ENCODE measurements at places on chromosomes 1 and 21.

- no peak for DNase-seq
Observed at GRCh38 chr1:246608616-246609376, 42.5 kb downstream of the CNST start.

GRCh38 chr1:33634806-33635205 is 162.4 kb downstream of the ZSCAN20 start:
- peak; percentile 37 for DNase-seq

GRCh38 chr1:84390226-84390625 is 8.1 kb upstream of the DNASE2B start:
- DNase-seq: no peak

DNA sequence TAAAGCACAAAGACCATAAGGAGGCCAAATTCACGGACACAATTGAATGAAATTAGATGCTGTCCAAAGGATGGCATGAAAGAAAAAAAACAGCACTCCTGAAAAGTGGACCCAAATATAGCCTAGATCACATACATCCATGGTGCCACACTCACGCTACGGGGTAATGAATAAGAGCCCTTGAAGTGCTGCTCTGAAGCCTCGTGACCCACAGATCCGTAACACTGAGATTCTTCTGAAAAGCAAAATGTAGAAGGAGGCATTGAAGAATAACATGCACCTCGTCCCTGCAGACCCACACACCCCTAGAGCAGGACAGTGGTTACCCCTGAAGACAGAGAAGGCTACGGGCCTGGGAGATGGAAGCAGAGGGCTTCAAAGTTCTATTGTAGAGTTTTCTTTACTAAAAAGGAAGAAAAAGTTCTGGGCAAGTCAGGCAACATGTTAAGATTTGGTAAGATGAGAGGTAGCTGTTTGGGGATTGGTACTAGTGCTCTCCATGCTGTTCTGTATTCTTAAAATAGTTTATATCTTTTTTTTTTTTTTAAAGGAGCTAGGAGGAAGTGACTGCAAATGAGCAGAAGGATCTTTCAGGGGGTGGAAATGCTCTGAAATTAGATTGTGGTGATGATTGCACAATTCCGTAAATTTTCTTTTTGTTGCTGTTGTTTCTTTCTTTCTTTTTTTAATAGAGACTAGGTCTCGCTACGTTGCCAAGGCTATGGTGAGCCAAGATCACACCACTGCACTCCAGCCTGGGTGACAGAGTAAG is 4.1 kb upstream of the ITGB2 start:
- no peak for DNase-seq

- no peak for DNase-seq
Observed at GRCh38 chr1:25103164-25103795, 129.0 kb downstream of the SYF2 start.

DNA sequence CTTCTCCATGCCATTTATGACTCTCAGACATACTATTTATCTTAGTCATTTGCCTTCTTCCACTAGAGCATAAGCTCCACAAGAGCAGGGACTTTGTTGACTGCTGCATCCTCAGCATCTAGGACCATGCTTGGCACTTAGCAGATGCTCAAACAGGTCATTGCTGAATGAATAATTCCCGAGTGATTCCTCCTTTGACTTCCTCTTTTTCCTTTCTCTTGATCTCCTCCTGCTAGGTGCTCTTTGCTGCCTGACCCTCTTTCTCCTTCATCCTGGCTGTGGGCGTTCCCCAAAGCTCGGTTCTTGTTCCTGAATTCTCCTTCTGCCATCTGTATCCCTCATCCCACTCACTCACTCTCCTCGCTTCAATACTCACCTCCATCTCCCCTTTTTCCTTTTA is 23.5 kb downstream of the SYT6 start:
- DNase-seq: no peak

- DNase-seq: peak; percentile 74
Observed at GRCh38 chr1:236066828-236067386, 2.0 kb upstream of the NID1 start.

DNA sequence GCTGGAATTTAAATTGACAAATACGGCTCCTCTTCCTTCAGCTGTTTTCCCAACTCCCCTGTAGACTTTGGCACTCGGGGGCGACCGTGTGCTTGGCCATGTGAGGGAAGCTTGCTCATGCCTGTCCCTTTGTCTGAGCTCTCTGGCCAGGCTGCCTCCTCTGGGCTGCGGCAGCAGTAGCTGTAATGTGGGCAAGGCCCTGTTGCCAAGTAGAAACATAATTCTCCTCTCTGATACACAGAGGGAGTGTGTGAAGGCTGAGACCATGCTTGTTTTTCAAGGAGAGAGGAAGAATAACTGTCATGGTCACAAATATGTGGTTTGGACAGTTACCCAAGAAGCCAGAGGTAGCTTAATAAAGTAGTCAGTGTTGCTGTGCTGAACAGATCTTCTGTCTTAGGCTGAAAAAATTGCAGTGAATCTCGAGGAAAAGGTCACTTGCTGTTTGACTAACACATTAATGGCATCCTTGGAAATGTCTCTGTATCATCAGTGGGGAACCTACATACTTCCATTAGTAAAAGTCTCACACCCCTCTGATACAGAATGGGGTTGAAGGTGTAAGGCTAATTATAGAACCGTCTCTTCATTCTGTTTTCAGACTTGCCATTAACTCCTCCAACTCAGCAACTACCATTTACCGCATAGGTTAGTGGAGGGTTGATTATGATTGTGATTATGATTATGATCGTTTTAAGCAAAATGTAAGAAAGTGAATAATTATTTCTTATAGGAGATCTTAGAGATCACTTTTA is 94.6 kb downstream of the TGFB2 start:
- DNase-seq: no peak

- DNase-seq: peak; percentile 37
Observed at GRCh38 chr21:33036430-33037162, 10.9 kb downstream of the OLIG2 start.

GRCh38 chr21:34037009-34037795 is 36.2 kb upstream of the MRPS6 start:
- no peak for DNase-seq

DNA sequence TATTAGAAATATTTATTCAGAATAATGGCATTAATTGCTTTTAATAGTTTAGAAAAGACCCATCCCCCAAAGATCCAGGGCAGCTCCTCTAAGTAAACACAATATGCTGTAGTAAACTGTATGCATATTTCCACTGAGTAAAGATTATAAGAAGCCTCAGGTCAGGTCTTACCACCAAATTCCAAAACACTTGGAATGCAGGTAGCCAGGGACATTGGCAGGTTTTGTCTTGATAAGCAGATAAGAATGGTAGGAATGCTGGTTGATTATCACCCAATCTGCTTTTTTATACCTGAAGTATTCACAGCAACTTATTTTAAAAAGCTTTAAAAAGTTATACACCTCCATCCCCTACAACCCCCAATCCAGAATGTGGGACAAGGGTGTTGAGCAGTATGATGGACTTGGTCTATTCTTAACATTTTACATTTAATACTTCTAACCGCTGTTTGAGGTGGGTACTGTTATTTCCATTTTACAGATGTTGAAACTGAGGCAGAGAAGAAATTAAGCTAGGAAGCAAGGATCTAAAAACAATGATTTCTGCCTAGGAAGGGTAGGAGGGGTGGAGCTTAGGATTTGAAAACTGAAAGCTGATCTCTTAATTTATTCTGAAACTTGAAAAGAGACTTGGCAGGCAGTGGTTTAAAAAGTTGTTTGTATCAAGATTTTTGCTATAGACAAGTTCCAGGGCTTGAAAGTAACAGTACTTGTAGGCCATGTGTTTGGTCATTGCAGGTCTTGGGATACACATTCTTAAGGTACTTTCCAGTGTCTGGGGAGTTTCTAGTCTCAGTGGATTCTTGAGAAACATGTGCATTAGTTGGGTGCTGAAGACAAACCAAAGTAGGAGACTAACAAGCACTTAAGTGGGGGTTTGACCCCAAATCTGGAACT is 15.6 kb upstream of the THEM4 start:
- DNase-seq: no peak

DNA sequence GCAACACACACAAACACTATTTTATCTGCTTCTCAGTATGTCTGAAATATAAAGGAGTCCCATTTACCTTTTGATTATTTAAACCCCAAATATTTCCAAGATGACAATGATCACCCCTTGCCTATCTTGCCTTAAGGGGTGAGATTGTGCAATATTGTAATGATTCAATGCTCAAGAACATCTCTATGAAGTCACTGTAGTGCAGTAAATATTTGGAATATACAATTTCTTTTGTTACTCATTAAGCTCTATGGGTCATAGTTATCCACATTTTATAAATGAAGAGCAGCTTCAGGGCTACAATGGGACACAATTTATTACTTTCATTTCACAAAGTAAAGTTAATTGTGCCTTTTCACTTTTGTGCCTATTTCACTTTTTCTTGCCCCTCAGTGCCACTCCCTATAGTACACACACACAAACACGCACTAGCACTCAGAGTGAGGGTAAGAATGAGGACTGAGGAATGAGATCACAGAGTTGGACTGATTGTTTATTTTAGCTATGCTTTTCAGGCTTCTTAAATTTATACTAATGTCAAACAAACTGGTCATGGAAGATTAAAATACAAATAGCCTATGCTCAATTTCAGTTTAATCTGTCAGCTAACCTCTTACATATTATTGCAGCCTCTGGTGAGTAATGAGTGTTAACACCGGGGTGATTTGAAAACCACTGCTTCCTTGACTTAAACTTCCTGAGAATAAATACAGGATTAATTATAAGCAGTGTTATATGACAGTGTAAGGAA is 521.0 kb upstream of the B3GALT2 start:
- DNase-seq: no peak

DNA sequence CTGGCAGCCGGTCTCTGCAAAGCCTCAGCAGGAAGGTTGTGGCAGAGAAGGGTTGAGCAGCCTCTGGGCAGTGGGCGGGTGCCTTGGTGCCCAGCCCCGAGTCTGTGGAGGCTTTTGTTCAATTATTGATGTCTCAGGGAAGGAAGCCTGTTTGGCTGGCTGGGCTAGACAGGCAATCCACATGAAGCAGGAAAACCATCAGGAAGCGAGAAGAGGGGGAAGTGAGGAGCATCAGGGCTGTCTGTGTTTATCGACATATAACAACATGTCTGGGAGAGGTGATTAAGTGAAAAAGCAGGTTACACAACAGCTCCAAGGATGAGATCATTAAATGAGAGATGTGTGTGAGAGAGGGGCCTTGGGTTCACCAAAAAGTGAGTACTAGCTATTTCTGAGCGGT is 105.4 kb downstream of the UBE2U start:
- no peak for DNase-seq

GRCh38 chr1:113178106-113178505 is 105.1 kb downstream of the LRIG2 start:
- DNase-seq: no peak

DNA sequence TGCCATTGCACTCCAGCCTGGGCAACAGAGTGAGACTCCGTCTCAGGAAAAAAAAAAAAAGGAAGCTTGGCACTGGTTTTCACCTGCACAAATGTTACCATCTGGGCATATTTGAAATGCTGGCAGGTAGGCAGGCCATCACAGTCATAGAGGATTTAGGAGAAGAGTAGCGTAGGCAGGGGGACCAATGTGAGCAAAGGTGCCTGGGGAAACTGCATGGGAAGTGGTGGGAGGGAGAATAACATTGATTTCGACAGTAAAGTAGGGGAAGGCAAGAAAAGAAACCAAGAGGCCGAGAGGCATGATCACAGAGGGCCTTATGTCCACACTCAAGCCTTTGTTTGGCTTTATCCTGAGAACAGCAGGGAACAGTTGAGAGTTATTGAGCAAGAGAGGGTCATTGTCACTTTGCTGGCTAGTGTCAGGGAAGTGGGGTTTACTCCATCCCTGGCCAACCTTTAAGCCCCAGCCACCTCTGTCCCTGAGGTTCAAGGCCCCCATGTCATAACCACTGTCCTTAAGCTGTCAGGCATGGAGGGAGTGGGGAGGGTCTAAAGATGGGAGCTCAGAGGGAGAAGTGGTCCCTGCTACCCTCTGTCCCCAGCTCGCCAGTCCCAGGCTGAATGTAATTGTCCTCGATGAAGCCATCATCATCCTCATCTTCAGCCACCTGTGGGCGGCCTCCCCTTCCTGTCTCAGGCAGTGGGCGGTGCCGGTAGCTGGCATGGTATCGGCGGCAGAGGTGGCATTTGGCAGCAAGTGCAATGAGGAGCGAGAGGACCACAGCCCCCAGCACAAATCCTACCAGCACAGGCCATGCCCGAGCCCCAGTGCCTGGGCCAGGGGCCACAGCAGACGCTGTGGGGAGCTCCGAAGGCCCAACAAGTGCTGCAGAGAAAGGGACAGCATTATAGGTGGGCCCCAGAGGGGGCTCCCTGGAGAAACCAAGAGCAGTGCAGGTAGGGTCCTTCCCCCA is 2.9 kb downstream of the C1orf210 start:
- DNase-seq: no peak

GRCh38 chr1:210790196-210790595 is 343.8 kb downstream of the KCNH1 start:
- DNase-seq: no peak

DNA sequence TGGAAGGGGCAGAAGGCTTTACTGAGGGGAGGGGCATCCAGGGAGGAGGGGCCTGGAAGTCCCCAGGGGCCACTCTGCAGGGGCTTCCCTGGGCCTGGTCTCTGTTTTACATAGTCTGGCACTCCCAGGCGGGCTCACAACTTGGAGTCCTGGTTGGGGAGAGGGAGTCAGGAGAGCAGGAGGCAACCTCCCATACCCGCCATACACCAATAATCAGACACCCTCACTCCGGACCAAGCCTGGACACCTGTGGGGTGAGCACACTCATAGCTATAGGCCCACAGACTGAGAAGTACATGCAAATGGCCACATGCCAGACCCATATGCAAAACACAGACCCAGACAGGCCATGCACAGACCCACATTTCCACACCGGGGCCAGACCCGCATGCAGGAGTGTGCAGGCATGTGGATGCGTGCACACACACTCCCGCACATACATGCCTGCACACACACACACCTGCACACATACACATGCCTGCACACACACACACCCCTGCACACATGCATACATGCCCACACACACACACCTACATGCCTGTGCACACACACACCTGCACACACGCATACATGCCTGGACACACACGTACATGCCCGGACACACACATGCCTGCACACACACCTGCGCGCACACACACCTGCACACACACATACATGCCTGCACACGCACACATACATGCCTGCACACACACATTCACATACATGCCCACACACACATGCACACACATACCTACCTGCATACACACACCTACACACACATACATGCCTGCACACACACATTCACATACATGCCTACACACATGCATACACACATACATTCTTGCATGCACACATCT is 89.5 kb upstream of the RUNX3 start:
- no peak for DNase-seq

DNA sequence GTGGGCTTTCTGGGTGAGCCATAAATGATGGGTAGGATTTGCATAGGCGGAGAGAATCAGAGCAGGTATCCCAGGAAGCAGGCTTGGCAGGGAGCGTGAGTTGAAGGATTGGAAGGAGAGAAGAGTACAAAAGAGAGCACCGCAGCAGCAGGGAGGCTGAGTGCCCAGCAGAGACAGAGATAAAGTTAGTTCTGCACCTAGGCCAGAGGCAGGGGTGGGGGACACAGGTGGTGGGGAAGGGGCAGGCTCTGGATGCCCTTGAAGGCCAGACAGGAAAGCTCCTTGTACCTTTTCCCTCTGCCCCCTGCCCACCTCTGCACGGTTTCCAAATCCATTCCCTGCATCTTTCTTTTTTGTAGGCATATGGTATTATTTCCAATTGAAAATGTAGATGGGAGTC is 33.0 kb upstream of the TRABD2B start:
- DNase-seq: no peak

Data from activated naive CD4-positive, alpha-beta T cell treated with anti-CD3 and anti-CD28 coated beads, Interleukin-2, amount 10 ng/mL, durations not matched to agents 7 days and 5 days (primary cell).